Epithelial cell of proximal tubule (primary cell): ENCODE measurements at places on chromosomes 16 and 17. TPM values are rescaled to one million over a fixed set of nuclear protein-coding genes. Genes with fewer than 3 reads are reported as not detected.

GRCh38 chr17:56681561-56682266 lies 88.2 kb downstream of the NOG start:
- peak; percentile 96 for DNase-seq

- no peak for DNase-seq
These were observed 334.8 kb downstream of the MAF start for GRCh38 chr16:79265701-79266100.

GRCh38 chr17:49993423-49994060 lies 1.5 kb downstream of the DLX3 start:
- DNase-seq, result no peak

DNA sequence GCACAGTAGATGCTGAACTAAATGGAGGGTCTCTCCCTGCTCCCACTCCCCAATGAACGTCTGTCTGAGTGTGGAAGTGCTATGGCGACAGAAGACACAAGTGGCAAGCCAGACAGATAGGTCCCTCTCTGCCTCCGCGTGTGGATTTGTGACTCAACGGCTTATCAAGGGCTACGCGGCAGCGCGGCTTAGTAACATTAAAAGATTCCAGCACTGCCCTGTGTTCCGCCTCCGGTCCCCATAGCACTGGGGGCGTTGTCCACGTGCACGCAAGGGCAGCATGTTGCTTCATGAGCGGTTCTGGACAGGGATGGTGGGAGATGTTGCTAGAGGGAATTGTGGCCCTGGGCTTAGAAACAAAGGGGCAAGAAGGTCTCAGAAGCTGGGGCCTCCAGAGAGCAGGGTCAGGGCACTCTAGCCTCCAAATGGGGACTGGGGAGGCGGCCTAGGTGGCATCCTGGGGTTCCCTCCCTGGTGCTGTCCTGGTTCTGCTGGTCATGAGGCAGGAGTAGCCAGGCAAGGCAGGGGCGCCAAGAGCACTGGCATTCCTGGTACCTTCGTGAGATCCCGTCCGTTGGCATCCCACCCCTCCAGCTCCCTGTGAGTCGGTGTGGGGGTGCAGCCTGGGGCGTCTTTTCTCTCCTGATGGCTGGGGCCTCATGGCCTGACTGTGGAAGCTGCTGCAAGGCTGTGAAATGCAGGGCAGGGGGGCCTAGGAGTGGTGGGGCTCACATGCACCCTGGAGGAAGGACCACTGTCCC lies 9.1 kb downstream of the CRHR1 start:
- DNase-seq, result no peak

DNA sequence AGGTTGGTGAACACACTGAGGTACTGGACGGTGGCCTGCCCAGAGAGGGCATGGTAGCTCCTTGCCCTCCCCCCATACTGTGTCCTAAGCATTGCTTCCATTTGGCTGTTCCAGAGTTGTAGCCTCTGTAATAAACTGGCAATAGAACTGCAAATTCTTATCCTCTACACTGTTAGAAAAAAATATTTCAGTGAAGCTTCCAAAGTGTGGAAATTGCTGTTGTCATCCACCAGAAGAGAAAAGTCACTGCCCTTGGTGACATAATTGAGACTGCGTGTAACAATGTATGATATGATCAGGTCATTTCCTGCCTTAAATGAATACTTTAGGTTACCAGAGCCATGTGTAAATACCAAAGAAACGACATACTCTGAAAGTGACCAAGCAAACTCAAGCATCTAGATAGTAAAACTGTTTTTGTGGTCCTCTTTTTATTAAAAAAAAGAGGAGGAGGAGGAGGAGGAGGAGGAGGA lies 65.9 kb downstream of the CEP95 start:
- no peak for DNase-seq

GRCh38 chr17:75791254-75791653 lies 6.6 kb downstream of the UNK start:
- DNase-seq, result no peak

GRCh38 chr16:2194166-2194834 lies 2.1 kb downstream of the CASKIN1 start:
- no peak for DNase-seq

- DNase-seq, result no peak
These were observed 42.8 kb downstream of the USP22 start for GRCh38 chr17:20999841-21000532.

Gene TP53TG3
- not detected in 2 replicates for total RNA-seq

Gene GHDC
- total RNA-seq, result 15.7 and 17.4 TPM in 2 replicates

Gene CMTM2
- 0.29 and 1.8 TPM in 2 replicates for total RNA-seq
